BJ (cell line): ENCODE measurements at places on chromosomes 2 and 18.

DNA sequence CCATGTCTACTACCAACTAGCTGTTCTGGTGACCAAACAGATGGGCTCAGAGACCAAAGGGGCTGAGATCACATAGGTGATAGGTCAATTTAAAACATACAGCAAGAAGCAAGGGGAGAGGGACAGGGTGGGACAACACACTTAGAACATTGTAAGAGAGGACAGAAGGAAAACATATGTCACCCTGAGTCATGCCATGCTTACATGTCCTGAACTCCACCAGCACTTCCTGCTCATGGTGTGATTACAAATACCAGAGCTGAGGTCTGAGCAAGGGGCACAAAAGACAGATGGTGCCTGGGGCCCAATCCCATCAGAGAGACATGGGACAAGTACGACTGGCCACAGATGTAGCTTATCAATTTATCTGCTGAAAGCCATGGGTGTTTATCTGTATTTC is 28.7 kb upstream of the GALNT14 start:
- no peak for DNase-seq

- no peak for DNase-seq
Measured at GRCh38 chr2:96524482-96525210, 11.9 kb upstream of the ARID5A start.

GRCh38 chr18:79903071-79903635 is 48.3 kb downstream of the SLC66A2 start:
- DNase-seq: no peak

GRCh38 chr2:11584525-11585056 is 50.7 kb downstream of the GREB1 start:
- no peak for DNase-seq

DNA sequence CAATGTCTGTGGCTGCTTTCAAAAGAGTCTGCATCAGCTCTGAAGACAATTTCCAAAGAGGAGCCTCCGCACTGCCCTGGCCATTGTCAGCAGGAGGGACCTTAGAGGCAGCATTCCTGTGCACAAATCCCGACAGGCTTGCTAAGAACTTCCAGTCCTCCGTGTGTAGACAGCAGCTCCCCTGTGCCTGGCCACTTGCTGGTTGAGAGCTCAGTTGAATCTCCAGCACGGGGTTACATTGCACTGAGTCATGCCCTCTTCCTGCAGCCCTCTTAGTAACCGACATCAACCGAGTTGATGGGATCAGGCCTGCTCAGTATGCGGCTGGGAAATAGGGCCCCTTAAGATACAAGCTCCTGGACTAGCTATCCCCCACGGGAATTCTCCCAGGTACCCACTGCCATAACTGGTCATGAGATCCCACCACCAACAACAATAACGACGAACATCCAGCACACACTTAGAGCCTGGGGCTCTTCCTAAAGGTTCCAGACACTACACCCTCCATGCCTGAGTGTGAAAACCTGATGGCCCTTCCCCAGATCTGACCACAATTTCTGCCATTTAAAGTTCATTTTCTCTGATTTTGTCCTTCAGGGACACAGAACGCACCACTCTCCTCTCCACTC is 12.0 kb downstream of the ATP6V1B1 start:
- DNase-seq: no peak

DNA sequence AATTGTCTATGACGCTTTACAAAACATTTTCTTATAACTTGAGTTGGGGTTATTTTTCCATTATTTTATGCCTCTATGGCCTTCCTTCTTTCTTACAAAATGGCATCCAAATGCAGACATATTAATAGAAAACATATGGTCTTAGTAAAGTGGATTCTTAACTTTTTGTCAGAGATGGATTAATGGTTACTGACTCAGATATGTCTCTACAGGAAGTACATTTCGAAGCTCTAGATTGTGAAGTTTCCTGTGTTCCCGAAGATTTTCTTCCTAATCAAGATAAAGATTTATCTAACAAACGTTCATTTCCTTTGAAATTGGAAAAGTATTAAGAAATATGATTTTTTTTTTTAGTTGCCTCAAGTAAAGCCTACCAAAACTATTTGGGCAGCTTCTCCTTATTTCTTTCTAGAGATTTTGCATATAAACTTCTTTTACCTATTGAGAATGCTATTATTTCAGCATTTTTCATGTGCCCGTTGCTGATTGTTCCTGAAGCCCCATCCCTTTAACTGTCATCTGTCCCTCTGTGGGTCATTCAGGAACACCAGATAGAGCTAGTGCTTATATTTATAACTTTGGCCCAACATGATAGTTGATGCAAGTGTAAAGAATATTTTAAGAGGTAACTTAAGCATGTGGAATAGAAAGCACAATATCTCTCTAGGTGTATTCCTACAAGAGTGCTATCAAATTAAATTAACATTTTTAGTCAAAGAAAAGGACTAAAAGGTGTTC is 498.0 kb downstream of the CCDC85A start:
- DNase-seq: no peak

DNA sequence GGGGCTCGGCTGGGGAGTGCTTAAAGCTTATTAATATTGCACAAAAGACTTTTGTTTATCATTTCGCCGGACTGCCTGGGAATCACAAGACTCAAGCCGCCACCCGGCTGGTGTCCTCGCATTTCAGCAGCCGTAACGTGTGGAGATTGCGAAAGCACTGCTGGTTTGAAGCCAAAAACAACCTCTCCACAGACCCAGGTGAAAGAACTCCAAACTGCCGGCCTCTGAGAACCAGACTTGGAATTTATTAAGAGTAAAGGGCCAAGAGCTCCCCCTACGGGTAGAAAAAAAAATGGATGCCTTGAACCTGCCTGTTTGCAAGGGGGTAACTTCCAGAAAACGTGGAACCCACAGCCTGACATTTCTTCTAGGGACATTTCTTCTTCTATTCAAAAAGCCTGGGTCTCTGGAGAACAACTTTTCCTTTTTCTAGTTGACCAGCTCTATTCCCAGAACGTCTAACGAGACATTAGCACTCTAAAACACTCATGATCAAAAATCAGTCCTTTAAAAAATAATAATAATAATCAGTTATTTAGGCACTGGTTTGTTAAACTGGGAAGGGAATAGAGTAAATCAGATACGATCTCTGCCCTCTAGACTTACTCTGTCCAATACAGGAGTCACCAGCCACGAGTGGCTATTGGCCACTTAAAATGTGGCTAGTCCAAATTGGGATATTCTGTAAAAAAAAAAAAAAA is 216.3 kb downstream of the C1D start:
- peak; percentile 83 for DNase-seq

GRCh38 chr2:158221063-158222020 is 119.7 kb downstream of the UPP2 start:
- DNase-seq: no peak

GRCh38 chr2:187529977-187530721 is 24.1 kb downstream of the TFPI start:
- DNase-seq: no peak

- no peak for DNase-seq
Measured at GRCh38 chr2:100321866-100322820, at the start of gene LONRF2. LONRF2 (minus strand) TSS chr2:100322501; CDS start chr2:100322093, 408 bp downstream.

GRCh38 chr2:151576080-151576479 is 158.2 kb downstream of the NEB start:
- no peak for DNase-seq

DNA sequence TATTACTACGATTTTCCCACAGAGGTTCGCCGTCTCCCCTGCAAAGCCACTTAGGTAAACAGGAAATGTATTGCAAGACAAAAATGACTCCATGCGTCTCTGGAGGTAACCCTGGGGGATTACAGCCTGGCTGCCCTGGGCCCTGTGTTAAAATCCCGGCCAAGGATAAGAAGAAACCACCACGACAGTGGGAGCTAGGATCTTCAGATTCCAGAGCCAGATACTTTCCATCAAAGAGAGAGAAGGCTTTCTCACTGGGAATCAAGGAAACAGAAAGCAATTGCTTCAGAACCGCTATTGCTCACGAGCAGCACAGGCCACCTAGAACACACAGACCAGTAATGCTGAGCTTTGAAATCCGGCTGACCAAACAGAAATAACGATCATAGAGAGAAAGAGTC is 97.9 kb upstream of the ZNF516 start:
- no peak for DNase-seq

GRCh38 chr2:69075486-69075885 is 62.5 kb downstream of the ANTXR1 start:
- no peak for DNase-seq

- DNase-seq: no peak
Measured at GRCh38 chr18:50751490-50751889, 68.3 kb downstream of the MRO start.

DNA sequence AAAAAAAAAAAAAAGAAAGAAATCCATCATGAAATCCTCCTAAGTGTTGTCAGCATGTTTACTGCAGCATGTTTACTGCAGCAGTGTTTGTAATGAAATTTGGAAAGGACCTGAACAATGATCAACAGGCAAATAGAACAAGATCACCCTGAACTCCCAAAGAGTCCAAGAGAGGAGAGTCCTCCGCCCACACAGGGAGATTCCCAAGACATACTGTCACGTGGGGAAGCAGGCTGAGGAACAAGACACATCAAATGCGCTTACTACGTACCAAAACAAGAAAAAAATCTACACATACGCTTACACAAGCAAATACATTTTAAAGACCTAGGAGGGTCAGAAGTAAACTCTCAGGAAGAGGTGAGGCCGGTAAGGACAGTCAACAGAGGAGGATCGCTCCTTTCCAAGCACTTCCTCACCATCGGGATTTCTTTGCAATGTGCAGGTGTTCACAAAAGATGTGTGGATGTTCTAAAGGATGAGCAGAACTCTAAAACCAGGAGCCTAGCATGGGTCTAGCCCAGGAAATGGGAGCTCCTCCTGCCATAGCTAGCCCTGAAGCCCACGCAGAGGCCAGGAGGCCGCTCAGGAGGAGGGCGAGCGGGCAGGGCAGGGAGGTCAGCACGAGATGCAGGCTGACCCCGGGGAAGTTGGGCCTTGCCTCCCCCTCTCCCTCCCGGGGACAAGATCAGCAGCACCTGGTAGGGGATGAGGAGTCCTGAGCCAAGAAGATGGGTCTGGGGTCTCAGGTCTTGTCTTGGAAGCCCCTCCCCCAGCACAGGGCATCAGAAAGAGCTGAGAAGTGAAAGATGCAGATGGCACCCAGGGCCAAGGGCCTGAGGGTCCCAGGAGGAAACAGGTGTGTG is 66.4 kb downstream of the ZNF516 start:
- no peak for DNase-seq

DNA sequence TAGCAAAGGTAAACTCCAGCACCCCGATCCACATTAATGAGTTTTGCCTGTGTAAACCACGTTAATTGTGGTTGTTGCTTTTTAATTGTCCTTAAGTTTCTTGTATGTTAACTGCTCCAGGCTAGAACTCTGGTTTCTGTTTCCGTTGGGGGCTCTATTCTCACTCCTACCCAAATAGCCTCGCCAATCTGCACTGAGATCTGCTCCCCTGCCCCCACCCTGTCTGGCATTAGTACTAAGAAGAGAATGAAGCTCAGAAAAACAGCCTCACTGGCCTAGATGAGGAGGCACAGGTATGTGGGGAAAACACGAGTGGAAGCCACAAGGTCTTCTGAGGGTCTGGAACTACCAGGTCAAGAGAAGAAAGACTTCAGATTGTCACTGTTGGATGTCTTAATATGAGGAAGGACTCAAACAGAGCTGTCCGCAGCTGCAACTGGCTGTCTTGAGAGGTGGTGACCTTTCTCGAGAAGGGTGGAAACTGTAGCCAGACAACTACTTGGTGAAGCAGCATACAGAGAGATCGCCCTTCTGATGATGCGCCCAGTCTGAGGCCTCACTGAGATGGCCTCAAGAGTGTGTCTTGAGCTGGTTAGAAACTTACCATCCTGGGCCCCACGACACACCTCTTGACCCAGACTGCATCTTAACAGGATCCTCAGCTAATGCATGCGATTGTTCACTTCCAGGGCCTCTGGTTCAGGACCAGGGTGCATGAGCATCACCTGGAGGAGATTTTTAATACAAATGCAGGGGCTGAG is 73.1 kb downstream of the TGOLN2 start:
- DNase-seq: no peak

DNA sequence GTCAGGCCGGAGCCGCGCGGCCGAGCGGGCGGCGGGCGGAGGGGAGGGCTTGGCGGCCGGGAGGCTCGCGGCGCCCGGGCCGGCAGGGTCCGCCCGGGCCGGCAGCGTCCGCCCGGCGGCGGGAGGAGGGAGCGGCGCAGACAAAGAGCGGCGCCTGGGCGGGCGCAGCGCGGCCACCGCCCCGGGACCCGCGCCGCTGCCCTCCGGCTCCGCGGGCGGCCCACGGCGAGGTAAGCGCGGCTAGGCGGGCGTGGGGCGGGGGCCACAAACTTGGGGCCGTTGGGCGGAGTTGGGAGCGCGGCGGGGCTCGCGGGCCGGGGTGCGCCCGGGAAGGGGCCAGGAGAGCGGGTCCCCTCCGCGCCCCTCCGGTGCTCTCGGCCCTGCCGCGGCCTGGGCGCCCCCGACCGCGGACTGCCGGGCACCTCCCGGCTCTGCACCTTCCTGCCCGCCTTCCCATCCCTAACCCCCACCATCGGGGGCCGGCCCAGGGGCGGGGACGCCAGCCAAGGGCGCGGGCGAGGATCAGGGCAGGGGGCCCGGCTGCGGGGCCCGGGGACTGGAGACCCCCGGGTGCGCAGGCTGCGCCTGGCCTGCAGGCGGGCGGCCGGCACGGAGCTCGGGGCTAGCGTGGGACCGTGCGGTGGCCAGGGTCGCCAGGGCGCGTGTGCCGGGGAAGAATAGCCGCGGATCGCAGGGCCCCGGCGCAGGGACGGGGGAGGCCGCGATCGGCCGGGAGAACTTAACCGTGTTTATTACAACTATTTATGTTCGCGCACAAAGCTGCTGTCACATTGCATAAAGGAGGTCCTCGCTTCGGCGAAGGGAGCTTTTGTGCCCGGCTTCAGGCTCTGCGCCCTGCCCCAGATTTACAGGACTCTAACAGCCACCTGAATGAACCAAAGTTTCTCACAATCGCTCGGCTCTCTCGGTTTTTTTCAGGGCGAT is at the start of gene NCK2:
NCK2 (plus strand) TSS at position 4 of the 945 bp plus-strand sequence. CDS start 110,152 bp downstream, outside the sequence.
- no peak for DNase-seq

GRCh38 chr2:28082131-28082530 is 191.6 kb downstream of the BABAM2 start:
- no peak for DNase-seq

GRCh38 chr18:37484983-37485834 is 80.4 kb downstream of the CELF4 start:
- no peak for DNase-seq

GRCh38 chr2:17429130-17429529 is 89.1 kb downstream of the RAD51AP2 start:
- DNase-seq: no peak

DNA sequence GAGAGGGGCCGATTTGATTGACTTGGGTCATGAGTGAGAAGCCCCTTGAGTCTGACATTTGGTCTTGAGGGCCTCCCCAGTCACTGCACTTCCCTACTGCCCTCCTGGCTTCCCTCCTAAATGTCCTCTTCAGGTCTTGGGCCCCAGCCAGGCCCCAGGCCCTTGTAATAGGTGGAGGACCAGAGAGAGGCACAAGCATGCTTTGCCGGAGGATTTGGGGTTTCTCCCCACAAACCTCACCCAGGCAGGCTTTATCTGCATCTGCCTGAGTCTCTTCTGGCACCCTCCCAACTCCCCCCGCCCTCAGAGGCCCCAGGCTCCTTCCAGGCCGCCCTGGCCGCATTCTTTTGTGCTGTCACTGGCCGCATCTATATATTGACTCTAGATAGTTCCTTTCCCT is 270.7 kb downstream of the HAUS1 start:
- DNase-seq: no peak

- DNase-seq: no peak
Measured at GRCh38 chr18:80200171-80200931, 47.0 kb downstream of the PARD6G start.
